Fibroblast of the aortic adventitia (primary cell): ENCODE measurements at places on chromosomes 2 and 18.

DNA sequence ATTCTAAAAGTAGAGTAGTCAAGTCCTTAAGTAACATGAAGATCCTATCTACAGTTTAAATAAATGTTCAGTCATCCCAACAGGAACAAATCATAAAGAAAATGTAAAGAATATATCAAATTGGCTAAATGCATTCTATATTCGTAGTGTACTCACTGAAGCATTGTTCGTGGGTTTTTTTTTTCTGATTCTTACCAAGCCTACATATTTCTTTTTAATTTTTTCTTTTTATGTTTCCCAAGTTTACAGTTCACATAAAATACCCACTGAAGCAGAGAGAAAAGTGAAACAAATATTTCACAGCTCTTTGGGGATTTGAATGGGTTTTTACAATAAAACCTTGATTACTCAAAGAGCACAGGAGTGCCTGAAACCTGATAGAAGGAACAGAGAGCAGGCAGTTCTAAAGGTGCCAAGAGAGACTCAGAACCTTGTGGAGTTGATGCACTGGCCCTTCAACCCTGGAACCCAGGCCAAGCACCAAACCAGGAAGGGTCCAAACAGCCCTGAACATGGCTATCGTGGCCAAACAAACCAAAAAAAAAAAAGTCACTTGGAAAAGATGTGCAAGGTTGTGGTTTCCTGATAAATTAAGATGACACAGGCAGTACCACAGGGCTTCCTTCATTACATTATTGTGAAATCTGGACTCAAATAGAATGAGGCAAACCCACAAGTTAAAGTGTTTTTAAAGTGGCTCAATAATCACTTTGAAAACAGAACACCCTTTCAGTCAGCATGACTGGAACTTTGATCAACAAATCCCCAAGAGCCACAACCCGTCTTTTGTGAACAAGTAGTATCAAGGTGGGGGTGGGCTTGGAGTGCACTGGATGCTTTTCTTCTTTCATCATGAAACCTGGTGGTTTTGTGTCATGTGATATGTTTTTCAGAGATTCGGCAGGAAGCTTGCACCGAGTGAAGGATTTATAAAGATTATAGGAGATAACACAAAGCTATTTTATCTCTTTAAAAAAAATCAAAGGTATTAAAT is 245.0 kb upstream of the FN1 start:
- peak; percentile 94 for DNase-seq

GRCh38 chr2:136104977-136105376 is 13.0 kb downstream of the CXCR4 start:
- no peak for DNase-seq

- no peak for DNase-seq
Observed at GRCh38 chr2:168244318-168244717, 3.1 kb downstream of the STK39 start.

- DNase-seq, result peak; percentile 34
Observed at GRCh38 chr2:109466674-109467575, 146.8 kb downstream of the SEPTIN10 start.

GRCh38 chr2:49359721-49360406 is 205.5 kb upstream of the FSHR start:
- DNase-seq, result no peak

DNA sequence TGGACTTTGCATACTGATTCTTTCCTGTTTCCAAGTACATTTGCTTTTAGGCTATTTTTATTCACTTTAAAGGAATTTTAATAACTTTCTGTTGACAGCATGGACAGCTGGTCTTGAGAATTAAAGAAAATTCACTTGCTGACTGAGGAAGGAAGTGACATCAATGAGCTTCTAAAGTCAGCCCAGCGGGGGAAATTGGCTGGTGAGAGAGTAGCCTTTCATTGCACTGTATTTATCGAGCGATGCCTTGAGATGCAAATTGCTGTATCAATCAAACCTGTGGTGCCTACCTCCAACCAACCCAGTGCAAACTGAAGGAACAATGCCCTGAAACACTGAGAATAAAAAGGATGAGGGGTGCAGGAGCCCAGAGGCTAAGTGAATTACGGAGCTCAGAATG is 91.4 kb upstream of the AQP4 start:
- no peak for DNase-seq

- no peak for DNase-seq
Observed at GRCh38 chr2:111896024-111896423, 2.4 kb upstream of the MERTK start.

DNA sequence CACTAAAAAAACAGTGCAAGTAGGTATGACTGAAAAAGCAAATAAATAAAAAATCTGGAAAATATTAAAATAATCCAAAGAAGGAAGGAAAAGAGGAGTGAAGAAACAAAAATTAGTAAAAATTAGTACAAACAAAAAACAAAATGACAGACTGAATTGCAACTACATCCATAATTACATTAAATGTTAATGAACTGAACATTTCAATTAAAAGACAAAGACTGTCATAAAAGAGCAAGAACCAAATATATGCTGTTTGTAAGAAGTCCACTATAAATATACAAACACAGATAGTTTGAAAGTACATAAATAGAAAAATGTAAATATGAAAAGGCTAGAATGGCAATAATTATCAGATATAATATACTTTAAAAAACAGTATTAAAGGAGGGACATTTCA is 267.6 kb downstream of the WDPCP start:
- no peak for DNase-seq
